Activated CD8-positive, alpha-beta T cell treated with anti-CD3 and anti-CD28 coated beads for 36 hours (primary cell): ENCODE measurements at places on chromosomes 16 and 17. TPM values are rescaled to one million over a fixed set of nuclear protein-coding genes. Genes with fewer than 3 reads are reported as not detected.
A peak's percentile ranks its signal among the peaks of the same experiment; 100 is the strongest.

The PPP1R27 gene
- not detected for total RNA-seq

The LPO gene
- not detected for total RNA-seq

The GLP2R gene
- total RNA-seq, result not detected

DNA sequence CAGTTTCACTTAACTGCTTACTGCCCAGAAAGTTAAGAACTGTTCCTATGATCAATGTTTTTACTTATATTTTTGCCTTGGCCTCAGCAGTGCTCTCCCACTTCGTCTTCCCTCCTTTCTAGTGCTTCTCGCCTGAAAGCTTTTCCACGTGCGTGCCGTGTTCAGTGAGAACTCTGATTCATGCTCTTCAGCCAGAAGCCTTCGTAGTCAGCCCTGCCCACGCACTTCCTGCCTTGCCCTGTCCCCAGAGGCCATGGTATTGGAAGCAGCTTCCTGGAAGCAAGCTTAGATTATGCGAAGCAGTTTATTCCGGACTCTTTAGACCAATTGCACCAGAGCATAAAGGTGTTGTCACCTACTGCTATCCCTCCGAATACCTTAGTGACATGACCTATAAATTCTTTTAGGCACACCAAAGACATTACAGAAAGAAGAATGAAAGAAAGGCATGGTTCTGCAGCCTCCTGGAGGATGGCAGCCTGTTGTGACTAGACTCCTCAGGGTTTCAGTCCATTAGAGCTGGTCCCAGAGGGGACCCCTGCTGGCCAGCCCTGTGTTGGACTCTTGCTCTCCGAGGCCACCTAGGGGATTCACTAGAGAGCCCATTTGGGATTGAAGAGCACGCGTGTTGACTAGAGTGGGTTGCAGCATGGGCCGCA lies 105.2 kb downstream of the RPTOR start:
- peak; percentile 94 for DNase-seq

- DNase-seq, result no peak
These were observed 182 bp upstream of the SPECC1 start for GRCh38 chr17:20009052-20009301.

DNA sequence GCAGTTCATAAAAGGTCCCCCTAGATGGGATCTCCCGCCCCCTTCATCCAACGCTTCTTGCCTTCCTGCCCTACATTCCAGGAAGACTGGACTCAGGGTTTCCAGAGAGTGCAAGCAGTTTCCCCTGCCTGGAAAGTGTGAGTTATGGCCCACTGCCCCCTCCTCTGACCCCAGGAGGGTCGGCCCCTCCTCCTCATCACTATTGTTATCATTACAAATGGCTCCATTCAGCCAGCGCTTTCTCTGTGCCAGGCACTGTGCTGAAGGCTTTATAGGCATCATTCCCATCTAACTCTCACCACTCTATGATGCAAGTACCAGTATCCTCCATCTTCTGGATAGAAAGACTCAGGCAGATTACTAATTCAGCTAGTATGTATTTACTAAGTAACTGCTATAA lies 90.7 kb downstream of the USP31 start:
- no peak for DNase-seq

DNA sequence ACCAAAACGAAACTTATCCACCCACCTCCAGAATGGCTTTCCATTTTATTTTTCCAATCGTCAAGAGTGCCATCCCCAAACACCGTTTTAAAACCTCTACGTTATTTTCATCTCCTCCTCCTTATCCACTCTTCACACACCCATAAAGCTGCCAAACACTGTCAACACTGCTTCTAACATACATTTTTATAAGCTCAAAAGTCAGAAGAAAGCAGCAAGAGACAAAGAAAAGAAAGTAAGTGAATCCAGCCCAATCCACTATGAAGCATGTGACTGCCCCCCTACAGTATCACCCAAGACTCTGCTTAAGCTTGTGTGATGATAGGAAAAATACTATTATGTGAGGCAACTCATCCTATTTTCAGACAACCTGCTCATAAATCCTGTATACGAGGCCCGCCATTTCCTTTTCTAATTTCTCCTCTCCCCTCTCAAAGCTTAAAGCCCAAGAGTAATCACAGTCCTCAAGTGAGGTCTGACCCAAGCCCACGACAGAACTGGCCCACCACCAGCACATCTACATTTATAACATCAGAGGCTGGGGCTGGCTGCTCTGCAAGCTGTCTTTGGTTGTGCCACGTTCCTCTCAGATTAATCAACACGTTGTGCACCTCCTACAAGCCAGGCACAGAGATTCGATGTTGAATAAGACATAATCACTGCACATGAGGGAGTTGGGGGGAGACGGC lies 16.3 kb downstream of the USP31 start:
- DNase-seq, result no peak
